ENCODE measurements at places on chromosomes 1 and 21. TPM values are rescaled to one million over a fixed set of nuclear protein-coding genes. Genes with fewer than 3 reads are reported as not detected.

Gene MECR
- 29.1 TPM for polyA plus RNA-seq

Gene CFAP141
- polyA plus RNA-seq, result not detected

Gene LCE1D
- polyA plus RNA-seq, result not detected

Gene LAMTOR2
- 45.9 TPM for polyA plus RNA-seq

Gene FALEC
- polyA plus RNA-seq, result 0.83 TPM

Gene TNFRSF9
- polyA plus RNA-seq, result 0.13 TPM

Gene LEMD1
- polyA plus RNA-seq, result 3.9 TPM

Gene FCRL4
- polyA plus RNA-seq, result not detected

Gene ACAP3
- polyA plus RNA-seq, result 25.2 TPM

Gene G0S2
- polyA plus RNA-seq, result 5.3 TPM

Gene TRNP1
- polyA plus RNA-seq, result 3.6 TPM

Gene AMY1A
- not detected for polyA plus RNA-seq

Measured in left kidney (tissue), 8 donors.